ENCODE measurements at places on chromosomes 5 and 9.

DNA sequence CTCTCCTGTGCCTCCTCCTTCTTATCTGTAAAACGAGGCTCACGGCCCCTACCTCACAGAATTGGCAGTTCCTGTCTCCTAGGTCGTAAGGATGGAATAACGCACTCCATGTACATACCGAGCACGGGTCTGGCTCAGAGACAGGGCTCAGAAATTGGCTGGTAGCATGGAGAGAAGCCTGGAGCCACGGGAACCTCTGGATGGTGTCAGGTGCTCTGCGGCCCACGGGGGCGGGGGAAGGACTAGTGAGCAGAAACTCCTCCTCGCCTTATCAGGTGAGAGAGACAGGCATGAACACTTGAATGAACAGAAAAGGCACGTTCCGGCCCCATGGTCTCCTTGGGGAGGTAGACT, 15.4 kb upstream of the C5orf47 start:
- peaks cover 13% of the 10 kb centered on the region for H3K4me1 ChIP-seq
- no peak overlapping the region for H3K27ac ChIP-seq
- H3K36me3 ChIP-seq: no peaks in the 10 kb centered on the region
- no peak for DNase-seq

DNA sequence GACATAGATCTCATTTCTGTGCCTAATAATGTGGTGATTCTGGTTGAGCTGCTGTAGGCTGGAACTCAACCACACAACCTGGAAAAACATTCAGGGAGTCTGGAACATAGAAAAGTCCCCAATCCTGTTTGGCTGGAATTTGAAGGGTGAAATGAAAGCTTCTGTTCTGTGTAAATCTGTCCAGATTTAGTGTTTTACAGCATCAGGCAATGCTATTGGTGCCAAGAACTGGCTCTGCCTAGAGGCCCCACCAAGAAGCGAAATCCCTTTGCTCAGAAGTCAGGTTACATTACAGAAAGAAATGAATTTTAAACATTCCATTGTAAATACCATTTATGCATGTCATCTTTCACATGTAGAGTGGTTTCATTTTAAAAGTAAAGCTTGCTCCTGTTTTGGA, 56.3 kb downstream of the TMEM174 start:
- H3K36me3 ChIP-seq: no peaks in the 10 kb centered on the region
- no peak for DNase-seq
- no peak overlapping the region for H3K4me3 ChIP-seq

- H3K4me1 ChIP-seq: peaks cover 21% of the 10 kb centered on the region
- peak overlapping the region; percentile 45 for H3K27ac ChIP-seq
- no peaks in the 10 kb centered on the region for H3K27me3 ChIP-seq
- DNase-seq: no peak
- peak overlapping the region; percentile 80 for H3K4me3 ChIP-seq
These were observed 50.2 kb upstream of the SLC30A5 start for GRCh38 chr5:69043655-69043996.

DNA sequence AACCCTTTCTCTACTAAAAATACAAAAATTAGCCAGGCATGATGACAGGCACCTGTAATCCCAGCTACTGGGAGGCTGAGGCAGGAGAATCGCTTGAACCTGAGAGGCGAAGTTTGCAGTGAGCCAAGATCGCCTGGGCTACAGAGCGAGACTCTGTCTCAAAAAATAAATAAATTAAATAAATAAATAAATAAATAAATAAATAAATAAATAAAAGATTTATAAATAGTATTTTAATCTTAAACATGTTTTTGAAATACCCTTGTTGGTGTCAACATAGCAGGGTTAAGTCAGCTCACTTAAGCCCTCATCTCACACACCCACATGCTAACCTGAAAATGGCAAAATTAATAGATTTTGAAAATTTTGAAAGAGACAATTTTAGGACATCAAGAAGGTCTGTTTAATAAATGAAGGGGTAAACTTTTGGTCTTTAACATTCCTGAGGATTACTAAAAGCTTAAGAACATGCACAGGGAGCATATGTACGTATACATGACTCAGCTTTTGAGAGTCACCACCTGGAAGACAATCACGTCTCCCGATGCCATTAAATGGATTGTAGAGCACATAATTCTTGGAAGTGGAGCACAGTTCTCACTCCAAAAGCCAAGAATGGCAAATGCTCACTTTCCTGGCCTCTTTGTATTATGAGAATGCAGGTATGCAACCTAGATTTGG, 202.5 kb downstream of the GDNF start:
- DNase-seq: no peak
- H3K4me3 ChIP-seq: no peak overlapping the region
- H3K27ac ChIP-seq: no peak overlapping the region
- peaks cover 7% of the 10 kb centered on the region for H3K4me1 ChIP-seq
- H3K36me3 ChIP-seq: peaks cover 49% of the 10 kb centered on the region

GRCh38 chr9:131668439-131669268, 71.2 kb downstream of the RAPGEF1 start:
- peak; percentile 83 for DNase-seq
- H3K4me3 ChIP-seq: peak overlapping the region; percentile 79
- peak overlapping the region; percentile 100 for H3K27ac ChIP-seq
- peaks cover 94% of the 10 kb centered on the region for H3K4me1 ChIP-seq

DNA sequence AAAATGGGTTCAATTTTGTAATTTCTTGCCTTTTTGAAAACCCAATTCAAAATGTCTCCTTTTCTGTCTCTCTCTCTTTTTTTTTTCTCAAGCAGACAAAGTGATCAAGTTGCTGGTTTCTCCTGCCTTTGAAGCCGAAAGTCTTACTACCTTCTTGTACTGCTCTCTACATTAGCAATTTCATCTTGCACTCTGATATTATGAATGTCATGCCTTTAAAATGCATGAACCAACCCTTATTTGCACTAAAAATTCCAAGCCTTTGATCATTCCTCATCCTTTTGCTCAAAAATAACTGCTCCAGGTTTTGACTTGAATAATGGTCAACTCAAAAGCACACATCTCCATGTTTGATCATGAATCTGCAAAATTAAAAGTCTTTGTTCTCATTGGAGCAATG, 125.2 kb downstream of the CETN3 start:
- no peaks in the 10 kb centered on the region for H3K4me1 ChIP-seq
- DNase-seq: no peak
- H3K27me3 ChIP-seq: peaks cover 15% of the 10 kb centered on the region
- no peaks in the 10 kb centered on the region for H3K36me3 ChIP-seq

DNA sequence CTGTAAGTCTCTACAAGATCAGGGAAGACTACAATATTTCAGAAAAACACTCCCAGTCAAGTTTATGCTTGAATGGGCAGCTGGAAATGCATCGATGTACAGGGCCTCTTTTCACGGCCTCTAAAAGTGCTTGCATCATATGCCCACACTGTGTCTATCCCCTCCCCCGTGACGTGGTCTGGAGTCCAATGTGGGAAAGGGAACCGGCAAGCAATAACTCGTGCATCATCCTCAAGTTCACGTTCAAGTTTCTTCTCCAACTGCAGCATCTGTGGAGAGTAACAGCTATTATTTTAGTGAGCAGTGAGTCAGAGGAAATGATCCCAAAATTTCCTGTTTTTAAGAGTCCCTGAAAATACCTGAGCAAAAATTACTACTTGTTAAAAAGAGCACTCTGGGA, 22.3 kb downstream of the ATPSCKMT start:
- no peak for DNase-seq
- H3K27me3 ChIP-seq: no peaks in the 10 kb centered on the region
- H3K4me1 ChIP-seq: no peaks in the 10 kb centered on the region

DNA sequence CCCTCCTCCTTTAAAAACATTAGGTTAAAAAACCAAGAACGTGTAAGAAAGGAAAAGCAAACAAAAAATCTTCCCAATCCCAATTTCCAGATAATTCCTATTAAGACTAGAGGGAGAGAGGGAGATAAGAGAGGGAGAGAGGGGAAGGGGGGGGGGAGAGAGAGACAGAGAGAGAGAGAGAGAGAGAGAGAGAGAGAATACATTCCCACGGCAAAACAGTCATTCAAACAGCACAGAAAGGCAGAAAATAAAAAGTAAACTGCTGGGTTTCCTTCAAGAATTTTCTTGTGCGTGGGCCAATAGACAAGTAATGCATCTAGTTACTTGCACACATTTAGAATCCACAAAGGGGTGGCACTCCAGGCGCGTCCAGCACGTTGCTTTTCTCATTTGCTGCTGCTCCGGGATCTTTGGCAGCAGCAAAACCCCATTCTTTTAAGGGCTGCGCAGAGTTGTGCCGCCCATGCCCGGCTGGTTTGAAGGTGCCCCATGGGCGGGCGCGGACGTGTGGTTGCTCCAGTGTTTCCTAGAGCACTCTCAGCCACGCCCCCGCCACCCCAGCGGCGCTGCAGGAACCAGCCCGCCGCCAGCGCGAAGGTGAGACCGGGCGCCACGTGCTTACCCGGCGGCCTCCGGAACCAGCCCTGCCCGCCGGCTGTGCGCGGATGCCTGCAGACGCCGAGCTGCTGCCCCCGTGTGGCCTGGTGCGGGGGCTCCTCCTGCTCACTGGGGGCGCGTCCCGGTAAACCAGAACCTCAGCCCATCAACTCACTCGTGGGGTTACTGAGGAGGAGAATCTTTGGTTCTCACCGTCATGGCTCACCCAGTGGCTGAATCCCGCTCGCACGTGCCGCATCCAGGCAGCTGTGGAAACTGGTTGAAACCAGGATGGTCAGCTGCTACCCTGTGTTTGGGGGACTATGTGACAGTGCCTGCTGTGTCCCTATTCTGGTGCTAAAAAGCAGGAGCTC, 44.6 kb downstream of the STC2 start:
- H3K27me3 ChIP-seq: peaks cover 75% of the 10 kb centered on the region
- no peak overlapping the region for H3K27ac ChIP-seq
- no peak overlapping the region for H3K4me3 ChIP-seq
- peaks cover 16% of the 10 kb centered on the region for H3K4me1 ChIP-seq

DNA sequence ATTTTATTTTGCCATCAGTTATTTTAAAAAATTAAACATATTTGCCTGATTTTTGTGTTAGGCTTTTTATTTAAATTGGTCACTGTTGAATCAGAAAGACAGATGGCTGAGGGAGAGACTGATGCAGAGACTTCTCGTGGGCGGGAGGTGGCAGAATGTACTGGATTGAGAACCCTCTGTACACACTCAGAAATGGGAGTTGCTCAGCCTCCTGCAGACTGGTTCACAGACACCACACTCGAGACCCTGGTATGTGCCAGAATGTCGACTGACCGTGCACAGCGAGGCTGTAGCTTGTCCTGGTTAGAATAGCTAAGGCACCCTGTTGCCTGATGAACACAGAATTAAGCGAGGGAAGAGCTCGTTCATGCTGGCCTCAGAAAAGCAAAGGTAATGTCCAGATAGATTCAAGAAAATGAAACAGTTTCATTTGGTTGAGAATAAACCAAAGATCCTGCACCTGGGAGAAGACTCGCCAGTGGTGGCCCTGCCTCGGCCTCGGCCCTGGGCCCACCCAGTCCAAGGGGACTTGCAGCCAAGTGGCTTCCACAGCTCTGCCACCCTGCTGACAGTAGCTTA, 71.3 kb upstream of the OTULINL start:
- no peak overlapping the region for H3K4me3 ChIP-seq
- H3K27ac ChIP-seq: no peak overlapping the region
- no peaks in the 10 kb centered on the region for H3K36me3 ChIP-seq
- no peaks in the 10 kb centered on the region for H3K4me1 ChIP-seq

DNA sequence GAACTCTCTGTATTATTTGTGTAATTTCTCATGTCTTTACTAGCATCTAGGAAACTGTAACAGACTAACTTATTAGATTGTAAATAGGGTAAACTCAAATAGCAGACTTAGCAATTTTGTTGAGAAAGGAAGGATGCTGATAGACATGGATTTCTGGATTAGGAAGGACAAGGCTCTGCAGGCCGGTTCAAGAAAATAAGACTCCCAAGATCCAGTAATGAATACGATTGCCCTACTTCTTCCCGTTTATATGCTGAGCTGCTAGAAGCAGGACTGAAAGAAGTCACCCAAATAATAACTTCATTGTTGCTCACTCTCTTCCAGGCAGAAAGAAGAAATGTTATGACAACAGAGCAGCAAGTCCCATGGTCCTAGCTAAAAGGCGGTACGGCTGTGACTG, 22.8 kb upstream of the C9orf40 start:
- H3K27ac ChIP-seq: no peak overlapping the region
- no peak for DNase-seq

- no peak overlapping the region for H3K27ac ChIP-seq
- H3K4me1 ChIP-seq: no peaks in the 10 kb centered on the region
- H3K36me3 ChIP-seq: no peaks in the 10 kb centered on the region
- DNase-seq: no peak
- H3K4me3 ChIP-seq: no peak overlapping the region
- H3K27me3 ChIP-seq: no peaks in the 10 kb centered on the region
These were observed 552.4 kb upstream of the ZNF608 start for GRCh38 chr5:125298746-125299379.

GRCh38 chr5:31962351-31962751, 211.8 kb downstream of the GOLPH3 start:
- no peak for DNase-seq
- H3K4me1 ChIP-seq: peaks cover 1% of the 10 kb centered on the region
- no peaks in the 10 kb centered on the region for H3K36me3 ChIP-seq
- H3K27ac ChIP-seq: no peak overlapping the region

DNA sequence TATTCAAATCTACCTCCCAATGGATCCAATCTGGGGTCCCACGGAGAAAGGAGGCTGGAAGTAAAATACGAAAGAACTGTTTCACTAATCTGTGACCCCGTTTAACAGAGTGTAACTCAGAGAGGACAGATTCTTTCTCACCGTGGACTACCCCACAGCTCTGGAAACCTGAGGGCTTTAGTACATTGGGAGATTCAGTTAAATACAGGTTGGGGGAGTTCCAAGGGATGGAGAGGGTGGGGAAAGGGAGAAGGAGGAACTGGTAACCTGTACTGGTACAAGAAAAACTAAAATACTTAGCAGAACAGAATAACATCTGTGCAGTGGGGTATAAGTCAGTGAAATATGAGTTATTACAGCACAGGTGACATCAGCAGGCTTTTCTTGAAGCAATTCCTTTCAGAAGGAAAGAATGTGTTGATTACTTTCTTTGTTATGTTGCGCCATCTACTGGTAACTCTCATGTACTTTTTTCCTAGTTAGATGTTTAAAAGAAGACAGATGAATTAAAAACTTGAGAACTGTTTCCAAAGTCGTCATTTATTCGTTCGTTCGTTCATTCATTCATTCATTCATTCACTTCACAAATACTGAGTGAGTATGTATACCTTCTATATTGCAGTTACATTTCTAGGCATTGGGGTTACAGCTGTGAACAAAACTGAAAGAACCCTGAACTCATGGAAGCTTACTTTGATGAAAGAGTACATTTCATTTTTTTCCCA, 30.0 kb upstream of the STOM start:
- no peaks in the 10 kb centered on the region for H3K36me3 ChIP-seq
- H3K4me3 ChIP-seq: no peak overlapping the region
- H3K27me3 ChIP-seq: peaks cover 3% of the 10 kb centered on the region
- H3K27ac ChIP-seq: no peak overlapping the region
- DNase-seq: no peak
- H3K4me1 ChIP-seq: peaks cover 2% of the 10 kb centered on the region

DNA sequence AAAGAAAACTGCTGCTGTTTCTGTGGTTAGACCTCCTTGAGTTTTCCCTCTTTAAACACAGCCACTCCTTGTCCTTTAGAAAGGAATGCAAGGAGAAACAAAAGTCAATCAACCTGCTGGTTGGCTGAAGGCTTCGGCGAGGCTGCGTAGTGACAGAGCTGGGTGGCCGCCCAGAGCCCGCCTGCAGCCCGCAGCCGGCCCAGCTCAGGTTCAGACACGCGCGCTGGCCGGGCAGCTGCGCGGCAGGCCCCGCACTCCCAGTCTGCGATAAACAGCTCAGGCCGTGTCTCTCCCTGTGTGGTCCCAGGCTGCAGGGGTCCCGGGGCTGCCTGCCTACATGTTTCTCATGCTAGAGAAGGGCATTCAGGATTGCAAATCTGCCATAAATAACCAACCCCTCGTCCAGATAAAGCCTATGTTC, 115.4 kb downstream of the HSD17B3 start:
- H3K27me3 ChIP-seq: peaks cover 46% of the 10 kb centered on the region
- no peak overlapping the region for H3K27ac ChIP-seq
- H3K4me3 ChIP-seq: no peak overlapping the region

All from activated T-cell treated with anti-CD3 and anti-CD28 coated beads, Interleukin-2, amount 50 U/mL, for 24 hours (primary cell).